ENCODE measurements at places on chromosomes 5 and 9.

GRCh38 chr9:129138476-129139232 lies 27.4 kb downstream of the PTPA start:
- DNase-seq, result no peak

DNA sequence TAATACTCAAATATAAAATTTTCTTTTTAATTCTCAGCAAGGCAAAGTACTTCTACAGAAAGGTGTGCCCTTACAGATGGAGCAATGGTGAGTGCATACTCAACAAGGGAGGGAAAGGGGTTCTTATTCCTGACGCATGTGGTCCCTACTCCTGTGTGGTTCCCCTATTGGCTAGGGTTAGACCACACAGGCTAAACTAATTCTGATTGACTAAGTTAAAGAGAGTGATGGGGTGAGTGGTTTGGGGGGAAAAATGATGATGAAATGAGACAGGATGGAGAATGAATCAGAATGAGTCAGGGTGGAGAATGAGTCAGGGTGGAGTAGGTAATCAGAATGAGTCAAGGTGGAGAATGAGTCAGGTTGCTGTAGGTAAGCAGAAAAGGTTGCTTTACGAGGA lies 22.9 kb upstream of the HMGCS1 start:
- no peak for DNase-seq

DNA sequence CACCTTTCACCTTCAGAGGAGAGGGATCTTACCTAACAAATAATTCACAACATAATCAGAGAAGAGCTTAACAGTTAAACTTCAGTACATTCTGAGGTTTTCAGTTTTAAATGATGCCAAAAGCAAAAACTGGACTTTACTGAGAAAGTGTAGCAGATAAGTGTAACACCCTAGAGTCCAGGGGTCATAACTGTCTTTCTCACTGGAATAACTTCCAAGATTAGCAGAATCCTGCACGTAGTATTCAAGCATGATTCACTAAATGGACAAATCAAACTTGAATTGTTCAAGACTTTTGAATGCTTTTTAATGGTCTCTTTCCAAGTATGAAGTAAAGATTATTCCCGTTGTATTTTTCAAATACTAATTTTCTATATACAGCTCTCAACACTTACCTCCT lies 180.1 kb upstream of the NREP start:
- no peak for DNase-seq

DNA sequence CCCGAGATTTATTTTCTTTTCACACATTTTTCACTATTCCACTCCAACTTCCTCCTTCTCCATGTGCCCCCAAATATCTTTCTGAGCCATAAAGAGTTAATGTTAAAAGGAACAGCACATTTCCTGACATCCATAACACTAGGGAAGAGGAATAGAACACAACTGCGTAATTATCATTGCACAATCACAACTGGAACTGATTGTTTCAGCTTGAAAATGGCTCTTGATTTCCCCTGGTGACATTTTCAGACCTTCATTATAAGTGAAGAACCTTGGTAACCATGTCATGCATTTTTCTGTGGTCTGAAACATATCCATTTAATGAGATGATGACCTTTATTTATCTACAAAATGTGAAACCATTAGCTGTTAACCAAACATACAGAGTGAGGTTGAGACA lies 82.4 kb downstream of the PCSK1 start:
- no peak for DNase-seq

GRCh38 chr5:169778622-169779596 lies 141.8 kb downstream of the DOCK2 start:
- no peak for DNase-seq

DNA sequence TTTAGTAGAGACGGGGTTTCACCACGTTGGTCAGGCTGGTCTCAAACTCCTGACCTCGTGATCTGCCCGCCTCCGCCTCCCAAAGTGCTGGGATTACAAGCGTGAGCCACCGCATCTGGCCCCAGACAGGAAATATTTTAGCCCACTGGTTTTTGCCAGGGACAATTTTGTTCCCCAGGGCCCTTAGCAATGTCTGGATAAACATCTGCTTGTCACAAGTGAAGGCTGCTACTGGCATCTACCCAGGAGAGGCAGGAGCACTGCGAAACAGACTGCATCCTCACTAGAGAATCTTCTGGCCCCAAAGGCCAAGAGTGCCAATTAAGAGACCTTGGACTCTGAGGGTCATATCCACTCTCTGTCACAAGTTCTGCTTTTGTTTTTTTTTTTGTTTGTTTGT lies 2.4 kb upstream of the TPRN start:
- DNase-seq, result no peak

GRCh38 chr9:90002397-90003271 lies 397.8 kb downstream of the GADD45G start:
- DNase-seq, result no peak

- DNase-seq, result peak; percentile 16
These were observed 966.8 kb upstream of the CTNND2 start for GRCh38 chr5:12870872-12871539.

DNA sequence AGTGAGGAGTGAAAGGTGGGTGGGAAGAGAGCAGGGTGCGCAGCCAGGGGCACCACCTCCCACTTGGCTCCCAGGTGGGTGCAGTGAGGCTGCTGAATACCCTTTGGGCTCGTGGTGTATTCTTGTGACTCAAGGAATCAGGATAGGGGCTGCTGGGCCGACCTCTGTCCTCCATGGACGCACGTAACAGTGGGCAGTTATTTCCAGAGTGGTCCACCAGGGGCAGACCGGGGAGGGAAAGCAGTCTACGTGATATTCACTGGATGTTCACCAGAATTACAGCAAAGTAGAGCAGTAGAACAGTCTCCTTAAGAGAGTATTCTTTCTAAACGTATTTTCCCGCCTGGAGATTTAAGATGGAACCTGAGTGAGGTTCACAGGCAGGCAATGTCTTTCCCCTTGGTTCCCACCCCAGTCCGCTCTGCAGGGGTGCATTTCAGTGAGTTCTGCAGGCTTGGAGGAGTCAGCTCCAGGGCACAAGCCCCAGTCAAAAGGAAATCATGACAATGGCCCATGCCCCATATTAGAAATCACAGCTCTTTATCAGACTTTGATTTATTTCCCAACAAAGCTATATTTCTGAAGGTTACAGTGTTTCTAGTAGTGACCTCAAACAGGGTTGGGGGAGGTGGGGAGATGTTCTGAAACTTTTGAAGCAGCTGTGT lies 88.7 kb downstream of the SYK start:
- no peak for DNase-seq

- no peak for DNase-seq
These were observed 1.1 kb upstream of the SSBP2 start for GRCh38 chr5:81751836-81752643.

- no peak for DNase-seq
These were observed 5.5 kb downstream of the DNAJB5 start for GRCh38 chr9:34994900-34995669.

DNA sequence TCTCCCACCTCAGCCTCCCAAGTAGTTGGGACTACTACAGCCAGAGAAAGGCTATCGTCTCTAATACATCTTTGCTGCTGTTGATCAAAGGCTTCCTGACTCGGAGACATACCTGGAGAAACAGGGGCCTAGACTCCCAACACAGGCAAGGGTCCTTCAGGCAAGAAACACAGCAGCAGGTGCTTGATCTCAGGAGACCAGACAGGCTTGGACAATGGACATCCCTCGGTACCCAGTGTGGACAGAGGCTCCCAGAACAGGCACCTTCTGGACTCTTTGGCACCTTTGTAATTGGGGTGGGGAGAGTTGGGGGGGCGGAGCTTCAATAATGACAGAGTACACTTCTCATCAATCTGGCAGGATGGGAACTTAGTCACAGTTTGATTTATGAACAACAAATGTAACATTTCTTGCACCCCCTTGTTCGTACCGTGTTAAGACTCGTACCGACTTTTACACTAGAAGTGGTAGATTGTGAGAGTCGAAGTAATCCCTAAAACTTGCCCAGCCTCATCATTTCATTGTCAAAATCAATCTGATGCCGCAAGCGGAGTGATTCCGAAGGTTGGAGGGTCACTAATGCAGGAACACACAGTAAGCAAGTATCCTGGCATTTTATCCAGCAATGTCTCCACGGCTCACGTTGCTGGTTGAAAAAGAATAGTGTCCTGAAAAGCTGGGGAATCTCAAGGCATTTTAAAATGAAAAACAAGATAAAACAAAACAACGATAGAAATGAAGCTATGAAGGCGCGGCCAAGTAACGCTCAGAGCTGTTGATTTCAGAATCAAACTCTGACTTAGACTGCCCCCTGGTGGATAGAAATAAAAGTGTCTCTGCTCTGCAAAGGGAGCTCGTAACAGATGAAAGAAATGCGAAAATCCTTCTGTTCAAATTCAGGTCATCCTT lies 46.4 kb upstream of the STK32A start:
- DNase-seq, result peak; percentile 66

- no peak for DNase-seq
These were observed 90.6 kb upstream of the ICE1 start for GRCh38 chr5:5331848-5332247.

DNA sequence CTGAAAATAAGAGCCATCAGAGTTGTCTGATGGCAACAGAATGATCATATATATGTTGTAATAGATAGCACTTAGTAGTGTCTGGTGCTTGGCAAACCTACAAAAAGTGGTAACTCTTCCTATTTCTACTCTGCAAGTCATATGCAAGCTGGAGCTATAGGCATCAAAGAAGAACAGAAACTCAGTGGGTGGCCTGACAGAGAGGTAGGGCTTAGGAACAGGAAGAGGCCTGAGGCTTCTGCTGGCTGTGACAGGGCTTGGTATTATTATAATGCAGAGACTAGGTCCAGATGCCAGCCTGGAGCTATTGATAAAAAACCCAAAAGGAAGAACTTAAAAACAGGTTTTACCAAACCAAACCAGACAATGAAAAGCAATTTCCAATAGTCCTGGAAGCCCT lies 4.4 kb upstream of the DIAPH1 start:
- no peak for DNase-seq

- DNase-seq, result no peak
These were observed 9.5 kb downstream of the BARX1 start for GRCh38 chr9:93945400-93946337.

DNA sequence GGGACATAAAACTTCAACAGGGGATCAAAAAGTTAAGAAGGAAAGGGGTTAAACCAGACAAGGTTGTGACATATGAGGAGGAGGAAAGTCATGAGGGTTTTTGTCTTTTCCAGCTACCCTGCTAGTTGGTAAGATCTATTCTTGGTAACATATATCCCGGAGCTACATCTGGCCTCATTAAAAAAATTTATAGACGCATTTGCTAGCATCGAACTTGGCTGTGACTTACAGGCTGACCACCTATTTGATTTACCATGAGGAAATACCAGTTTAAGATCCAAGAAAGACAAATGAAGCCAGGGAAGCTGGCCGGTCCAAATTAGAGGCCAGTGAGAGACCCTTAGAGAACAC lies 87.6 kb upstream of the NIPAL4 start:
- no peak for DNase-seq

DNA sequence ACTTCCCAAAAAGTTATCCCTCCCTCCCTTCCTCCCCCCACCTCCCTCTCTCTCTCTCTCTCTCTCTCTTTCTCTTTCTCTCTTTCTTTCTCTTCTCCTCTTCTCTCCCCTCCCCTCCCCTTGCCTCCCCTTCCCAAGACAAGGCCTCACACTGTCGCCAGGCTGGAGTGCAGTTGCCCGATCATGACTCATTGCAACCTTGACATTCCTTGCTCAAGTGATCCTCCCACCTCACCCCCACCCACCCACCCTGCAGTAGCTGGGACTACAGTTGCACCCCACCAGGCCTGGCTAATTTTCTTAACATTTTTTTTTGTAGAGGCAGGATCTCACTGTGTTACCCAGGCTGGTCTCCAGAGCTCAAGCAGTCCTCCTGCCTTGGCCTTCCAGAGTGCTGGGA lies 32.8 kb downstream of the VPS13A start:
- DNase-seq, result no peak

GRCh38 chr9:125701351-125701750 lies 5.7 kb downstream of the MAPKAP1 start:
- no peak for DNase-seq

DNA sequence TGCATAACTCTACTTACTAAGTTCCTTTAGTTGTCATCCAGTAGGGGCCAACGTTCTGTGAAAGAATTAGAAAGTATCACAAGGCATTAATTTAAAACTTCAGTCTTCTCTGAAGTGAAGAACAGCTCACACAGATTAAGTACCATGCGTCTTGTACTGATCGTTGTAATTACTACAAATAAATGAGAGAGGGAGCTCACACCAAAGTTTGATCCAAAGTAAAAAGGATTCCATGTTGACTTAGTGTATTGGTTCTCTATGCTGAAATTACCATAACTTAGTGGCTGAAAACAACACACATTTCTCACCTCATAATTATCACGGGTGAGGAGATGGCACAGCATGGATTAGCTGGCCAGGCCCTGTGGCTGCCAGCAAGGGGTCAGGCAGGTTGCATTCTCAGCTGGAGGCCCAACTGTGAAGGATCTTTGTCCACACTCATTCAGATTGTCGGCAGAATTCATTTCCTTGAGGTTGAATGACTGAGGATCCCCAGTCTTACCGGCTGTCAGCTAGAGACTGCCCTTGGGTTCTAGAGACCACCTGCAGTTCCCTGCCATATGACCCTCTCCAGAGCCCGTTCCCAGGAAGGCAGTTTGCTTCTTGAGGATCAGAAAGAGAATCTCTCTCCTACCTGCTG lies 169.1 kb downstream of the YTHDC2 start:
- no peak for DNase-seq

DNA sequence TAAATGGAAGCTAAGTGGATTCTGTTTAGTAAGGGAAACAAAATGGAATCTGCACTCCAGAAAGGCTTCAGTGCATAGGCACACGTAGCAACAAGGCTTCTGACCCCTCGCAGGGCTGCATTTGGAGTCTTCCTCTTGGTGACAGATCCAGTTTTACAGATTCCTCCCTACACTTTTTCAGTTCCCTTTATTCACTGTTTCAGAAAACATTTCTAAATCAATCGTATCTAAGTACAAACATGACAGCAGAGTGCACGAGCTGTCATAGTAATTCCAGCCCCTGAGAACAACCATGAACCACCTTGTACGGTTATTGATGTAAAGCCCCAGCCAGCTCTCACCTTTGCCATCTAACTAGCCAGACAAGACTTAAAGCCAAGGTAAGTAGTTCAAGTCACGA lies 491.6 kb downstream of the SEMA5A start:
- DNase-seq, result no peak

GRCh38 chr5:141192110-141192725 lies at the start of gene PCDHB10:
Gene PCDHB10, plus strand, starts transcription at chr5:141192353. Its CDS starts 200 bp downstream, at chr5:141192553.
- peak; percentile 14 for DNase-seq

GRCh38 chr5:163809473-163809872 lies 304.1 kb downstream of the MAT2B start:
- DNase-seq, result no peak

DNA sequence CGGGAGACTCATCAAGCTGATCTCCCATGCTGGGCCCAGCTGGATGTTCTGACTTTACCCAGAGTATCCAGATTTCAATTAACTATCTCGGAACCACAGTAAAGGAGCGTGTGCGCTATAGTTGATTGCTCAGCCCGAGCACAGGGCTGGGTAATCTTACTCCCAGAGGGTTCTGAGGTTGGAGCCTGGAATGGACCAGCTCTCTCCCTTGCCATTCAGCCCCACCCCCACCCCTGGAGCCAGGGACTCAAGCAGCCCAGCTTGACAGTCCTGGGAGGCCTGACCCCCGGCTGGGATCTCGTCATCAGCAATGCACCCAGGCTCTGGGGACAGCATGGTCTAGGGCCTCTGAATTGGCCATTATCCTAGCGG lies 23.7 kb upstream of the PTGES start:
- DNase-seq, result no peak

- DNase-seq, result no peak
These were observed 207.2 kb upstream of the DAPK1 start for GRCh38 chr9:87290241-87291052.

GRCh38 chr5:81007637-81008027 lies 47.5 kb downstream of the RASGRF2 start:
- DNase-seq, result peak; percentile 39
